ENCODE measurements at places on chromosomes 7 and 10.

- DNase-seq: no peak
Measured at GRCh38 chr7:7246223-7246622, 63.9 kb downstream of the C1GALT1 start.

- no peak for DNase-seq
Measured at GRCh38 chr7:21407796-21408480, 19.9 kb upstream of the SP4 start.

DNA sequence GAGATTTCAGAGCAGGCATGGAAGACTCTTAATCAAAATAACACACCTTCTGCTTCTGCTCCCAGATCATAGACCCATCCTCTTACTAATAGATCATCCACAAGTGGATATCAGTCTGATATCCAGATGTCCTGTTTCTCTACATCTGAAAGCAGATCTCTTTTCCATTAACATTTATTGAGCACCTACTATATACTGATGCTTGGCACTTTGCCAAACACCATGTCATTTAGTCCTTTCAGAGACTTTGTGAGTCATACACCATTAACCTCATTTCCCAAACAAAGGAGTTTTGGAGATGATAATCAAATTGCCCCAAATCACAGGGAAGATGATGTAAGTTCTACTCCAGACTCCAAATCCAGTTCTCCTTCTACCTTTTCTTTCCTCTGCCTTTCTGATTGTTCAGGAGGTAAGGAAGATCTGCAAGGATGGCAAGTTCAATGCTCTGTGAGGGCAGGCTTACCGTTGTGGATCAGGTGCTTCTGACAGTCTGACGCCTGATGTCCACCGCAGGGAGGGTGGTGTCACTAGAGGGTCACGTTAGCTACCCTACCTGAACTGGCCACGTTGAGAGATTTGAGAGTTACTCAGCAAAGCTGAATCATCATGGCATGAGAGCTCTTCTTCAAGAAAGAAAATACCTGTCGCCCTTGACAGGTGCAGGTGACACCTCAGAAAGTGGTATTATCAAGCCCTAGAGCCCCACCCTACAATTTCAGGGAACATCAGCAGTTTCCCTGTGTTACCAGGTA is 269.6 kb upstream of the ZMIZ1 start:
- DNase-seq: no peak

DNA sequence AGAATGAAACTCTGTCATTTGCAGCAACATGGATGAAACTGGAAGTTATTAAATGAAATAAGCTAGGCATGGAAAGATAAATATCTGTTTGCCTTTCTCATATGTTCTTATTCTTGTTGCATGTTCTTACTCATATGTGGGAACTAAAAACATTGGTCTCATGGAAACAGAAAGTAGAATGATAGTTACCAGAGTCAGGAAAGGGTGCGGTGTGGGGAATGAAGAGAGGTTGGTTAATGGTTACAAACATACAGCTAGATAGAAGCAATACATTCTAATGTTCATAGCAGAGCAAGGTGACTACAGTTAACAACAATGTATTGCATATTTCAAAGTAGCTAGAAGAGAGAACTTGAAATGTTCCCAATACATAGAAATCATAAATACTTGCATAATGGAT is 105.1 kb downstream of the FAM107B start:
- DNase-seq: no peak

- no peak for DNase-seq
Measured at GRCh38 chr7:101729241-101729883, 88.1 kb upstream of the CUX1 start.

DNA sequence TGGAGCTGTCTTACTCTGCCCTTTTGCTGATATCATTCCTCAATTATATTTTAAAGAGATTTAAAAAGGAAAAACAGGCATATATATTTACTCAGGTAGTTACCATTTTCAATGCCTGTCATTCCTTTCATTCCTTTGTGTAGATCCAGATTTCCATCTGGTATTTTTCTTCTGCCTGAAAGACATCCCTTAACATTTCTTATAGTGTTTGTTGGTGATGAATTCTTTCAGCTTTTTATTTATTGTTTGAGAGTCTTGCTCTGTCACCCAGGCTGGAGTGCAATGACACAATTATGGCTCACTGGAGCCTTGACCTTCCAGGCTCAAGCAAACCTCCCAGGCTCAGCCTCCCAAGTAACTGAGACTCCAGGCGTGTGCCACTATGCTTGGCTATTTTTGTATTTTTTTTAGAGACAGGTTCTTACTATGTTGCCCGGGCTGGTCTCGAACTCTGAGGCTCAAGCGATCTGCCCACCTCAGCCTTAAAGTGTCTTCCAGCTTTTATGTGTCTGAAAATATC is 5.6 kb upstream of the POM121 start:
- no peak for DNase-seq

GRCh38 chr7:1931256-1931950 is 261.3 kb downstream of the ELFN1 start:
- DNase-seq: no peak

DNA sequence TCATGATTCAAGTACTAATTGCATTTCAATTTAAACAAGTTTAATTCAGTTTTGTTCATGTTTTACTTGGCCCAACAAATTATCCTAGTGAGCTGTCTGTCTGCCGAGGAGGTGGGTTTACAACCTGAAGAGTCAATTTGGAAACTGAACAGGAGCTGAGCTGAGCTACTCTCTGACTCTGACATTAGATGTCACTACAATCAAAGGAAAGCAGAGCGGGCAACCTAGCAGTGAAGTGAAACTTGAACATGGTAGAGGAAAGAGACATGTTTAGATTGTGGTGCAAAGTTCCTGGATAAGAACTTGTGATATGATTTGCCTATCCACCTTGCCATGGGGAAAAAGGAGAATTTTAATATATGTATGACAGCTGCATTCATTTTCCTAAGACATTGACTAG is 9.6 kb upstream of the AGR3 start:
- DNase-seq: no peak

GRCh38 chr10:100670828-100671479 is 74.4 kb upstream of the PAX2 start:
- peak; percentile 70 for DNase-seq
